Stimulated activated CD8-positive, alpha-beta memory T cell treated with anti-CD3 and anti-CD28 coated beads, Interleukin-4, amount 100 ng/mL, for 24 hours (primary cell): ENCODE measurements at places on chromosomes 7 and 10.

- DNase-seq, result no peak
Observed at GRCh38 chr10:8380833-8381496, 326.5 kb downstream of the GATA3 start.

- no peak for DNase-seq
Observed at GRCh38 chr10:110430340-110431273, 67.1 kb upstream of the DUSP5 start.

GRCh38 chr7:81768951-81769778 lies 682 bp downstream of the HGF start:
- no peak for DNase-seq

DNA sequence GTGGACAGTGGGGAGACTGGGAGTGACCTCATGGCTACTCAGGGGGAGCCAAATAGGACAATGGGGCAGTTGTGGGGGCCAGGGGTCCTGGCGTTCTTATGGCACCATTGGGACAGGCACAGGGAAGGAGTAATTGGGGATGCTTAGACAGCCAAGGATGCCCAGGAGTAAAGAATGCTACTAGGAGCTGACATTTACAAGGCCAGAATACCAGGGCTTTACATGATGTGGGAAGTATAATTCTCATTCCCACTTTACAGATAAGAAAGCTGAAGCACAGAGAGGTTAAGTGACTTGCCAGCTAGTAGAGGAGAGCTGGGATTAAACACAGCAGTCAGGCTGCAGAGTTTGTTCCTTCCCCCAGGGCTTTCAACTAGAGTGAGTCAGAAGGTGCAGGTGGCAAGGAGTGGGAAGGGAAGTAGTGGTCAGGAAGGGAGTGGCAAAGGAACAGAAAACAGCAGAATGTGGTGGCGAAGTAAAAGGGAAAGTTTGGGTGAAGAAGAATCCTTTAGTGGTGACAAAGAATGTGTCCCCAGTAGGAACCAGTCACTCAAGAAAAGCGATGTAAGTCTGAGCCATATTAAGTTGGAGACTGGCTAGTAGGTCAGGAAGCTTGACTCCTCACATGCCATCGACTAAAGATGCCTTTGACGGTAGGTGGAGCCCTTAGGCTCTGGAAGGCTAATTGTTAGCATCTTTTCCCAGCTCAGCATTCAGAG lies 32.8 kb downstream of the CPVL start:
- DNase-seq, result no peak

DNA sequence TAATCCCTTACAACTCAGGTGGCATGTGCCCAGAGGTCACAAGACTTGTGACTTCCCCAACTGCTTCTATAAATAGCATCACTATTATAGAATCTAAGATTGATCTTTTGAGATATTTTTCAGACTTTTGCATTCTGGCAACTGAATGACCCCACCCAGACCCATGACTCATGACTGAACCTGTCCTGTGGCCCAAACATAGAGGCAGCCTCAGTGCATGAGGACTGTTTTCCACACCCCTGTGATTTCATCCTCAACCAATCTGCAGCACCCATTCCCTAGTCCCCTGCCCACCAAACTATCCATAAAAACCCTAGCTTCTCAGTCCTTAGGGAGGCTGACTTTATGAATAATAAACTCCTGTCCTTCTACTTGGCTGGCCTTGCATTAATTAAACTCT lies 84.5 kb downstream of the MICU1 start:
- no peak for DNase-seq

- DNase-seq, result no peak
Observed at GRCh38 chr10:130882906-130883305, 428.6 kb downstream of the TCERG1L start.

DNA sequence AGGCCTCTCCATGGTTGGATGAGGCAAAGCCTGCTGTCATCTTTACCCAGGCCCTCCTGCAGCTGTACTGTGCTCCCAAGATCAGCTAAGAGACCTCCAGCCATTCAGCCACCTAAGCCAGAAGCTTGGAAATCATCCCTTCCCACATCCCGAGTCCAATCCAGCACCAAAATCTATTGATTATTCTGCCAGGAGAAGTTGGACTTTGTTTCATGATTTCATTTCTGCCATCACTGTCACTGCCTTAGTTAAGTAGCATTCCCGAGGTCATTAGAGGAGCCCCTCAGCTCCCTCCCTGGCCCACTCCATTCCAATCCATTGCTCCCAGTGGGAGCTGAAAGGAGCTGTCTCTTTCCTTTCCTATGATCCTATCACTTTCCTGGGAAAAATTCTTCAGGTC lies 14.1 kb downstream of the AKR1E2 start:
- no peak for DNase-seq

- no peak for DNase-seq
Observed at GRCh38 chr7:113812591-113813255, 106.1 kb downstream of the PPP1R3A start.

DNA sequence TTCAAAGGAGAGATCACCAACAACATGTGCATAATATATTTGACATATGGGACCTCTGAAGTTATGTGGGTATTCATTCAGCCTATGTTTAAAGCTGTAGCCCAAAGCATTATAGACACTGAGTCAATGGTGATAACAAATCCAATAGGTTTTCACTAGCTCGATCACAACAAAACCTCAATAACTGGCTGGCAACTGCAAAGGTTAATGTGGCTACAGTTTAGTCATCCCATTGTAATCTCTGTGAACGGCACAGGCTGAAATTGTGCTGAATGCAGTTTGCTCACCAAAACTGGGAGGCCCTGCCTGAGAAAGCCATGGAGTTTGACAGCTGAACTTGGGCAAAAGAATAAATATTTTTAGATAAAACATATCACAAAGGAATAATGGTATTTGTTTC lies 152.4 kb upstream of the ADO start:
- no peak for DNase-seq

DNA sequence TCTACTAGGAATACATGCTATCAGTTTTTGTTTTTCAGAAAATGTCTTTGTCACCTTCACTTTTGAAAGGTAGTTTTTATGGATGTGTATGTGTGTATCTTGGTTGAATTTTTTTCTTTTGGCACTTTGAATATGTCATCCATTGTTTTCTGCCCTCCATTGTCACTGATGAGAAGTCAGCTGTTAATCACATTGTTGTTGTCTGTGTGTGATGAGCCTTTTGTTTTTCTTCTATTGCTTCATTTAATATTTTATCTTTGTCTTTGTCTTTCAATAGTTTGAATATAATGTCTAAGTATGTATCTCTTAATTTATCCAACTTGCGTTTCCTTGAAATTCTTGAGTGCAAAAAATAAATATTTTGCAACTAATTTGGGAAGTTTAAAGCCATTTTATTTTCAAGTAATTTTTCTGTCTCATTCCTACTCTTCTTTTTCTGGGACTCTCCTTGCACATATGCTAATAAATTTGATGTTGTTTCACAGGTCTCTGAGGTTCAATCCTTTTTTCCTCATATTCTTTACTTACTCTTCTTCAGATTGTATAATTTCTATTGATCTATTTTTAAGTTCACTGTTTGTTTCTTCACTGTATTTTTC lies 546.9 kb upstream of the GHITM start:
- DNase-seq, result no peak

GRCh38 chr10:14959221-14960057 lies at the start of gene MEIG1:
Gene MEIG1, plus strand, starts transcription at chr10:14959388. Its CDS starts 7,081 bp downstream, at chr10:14966469.
- DNase-seq, result peak; percentile 90

DNA sequence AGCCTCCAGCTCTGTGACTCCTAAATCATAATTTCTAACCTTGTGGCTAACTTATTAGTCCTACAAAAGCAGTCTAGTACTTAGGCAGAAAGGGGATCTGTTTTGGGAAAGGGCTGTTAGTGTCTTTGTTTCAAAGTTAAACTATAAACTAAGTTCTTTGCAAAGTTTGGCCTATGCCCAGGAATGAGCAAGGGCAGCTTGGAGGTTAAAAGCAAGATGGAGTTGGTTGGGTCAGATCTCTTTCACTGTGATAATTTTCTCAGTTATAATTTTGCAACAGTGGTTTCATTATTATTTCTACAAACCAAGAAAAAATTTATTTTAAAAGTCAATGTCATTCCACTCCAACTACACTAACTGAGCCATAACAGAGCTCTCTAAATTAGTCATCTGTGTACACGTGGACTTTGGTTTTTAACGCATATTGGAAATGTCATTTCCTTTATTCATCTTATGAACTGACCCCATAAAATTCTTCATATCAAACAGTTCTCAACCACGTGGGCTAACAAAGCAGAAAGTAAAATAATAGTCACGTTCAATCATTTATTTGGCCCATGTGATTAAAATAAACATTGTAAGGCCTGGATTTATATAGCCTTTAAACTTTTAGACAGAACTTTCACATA lies 143.2 kb upstream of the C7orf33 start:
- DNase-seq, result no peak

DNA sequence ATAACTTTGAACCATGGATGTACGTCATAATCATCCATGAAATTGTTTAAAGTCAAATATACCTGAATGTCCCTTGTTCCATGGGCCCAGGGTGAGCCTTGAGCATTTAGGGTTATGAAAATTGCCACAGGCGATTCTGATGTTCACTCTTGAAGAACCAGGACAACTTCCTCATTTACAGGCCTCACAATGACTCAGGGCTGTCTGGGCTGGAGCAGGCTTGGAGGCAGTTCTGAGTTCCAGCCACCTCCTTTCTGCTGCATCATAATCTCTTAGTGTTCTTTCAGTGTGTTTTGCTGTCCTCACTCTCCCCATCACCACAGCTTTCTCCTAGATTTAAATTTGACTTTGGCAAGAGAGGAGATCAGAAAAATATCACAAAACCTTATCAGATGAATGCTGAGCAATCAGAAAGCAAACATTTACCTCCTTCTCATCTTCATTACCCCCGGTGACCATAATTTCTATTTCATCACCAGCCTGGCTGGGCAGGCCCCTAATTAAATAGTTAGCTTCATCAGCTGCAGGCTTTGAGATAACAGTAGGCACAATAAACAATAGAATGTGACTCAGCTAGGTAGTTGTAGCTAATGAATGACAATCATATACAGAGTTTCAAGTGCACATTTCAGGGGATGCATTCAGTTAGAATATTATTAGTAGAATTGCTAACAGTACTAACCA lies 571.0 kb downstream of the SH2D4B start:
- no peak for DNase-seq

DNA sequence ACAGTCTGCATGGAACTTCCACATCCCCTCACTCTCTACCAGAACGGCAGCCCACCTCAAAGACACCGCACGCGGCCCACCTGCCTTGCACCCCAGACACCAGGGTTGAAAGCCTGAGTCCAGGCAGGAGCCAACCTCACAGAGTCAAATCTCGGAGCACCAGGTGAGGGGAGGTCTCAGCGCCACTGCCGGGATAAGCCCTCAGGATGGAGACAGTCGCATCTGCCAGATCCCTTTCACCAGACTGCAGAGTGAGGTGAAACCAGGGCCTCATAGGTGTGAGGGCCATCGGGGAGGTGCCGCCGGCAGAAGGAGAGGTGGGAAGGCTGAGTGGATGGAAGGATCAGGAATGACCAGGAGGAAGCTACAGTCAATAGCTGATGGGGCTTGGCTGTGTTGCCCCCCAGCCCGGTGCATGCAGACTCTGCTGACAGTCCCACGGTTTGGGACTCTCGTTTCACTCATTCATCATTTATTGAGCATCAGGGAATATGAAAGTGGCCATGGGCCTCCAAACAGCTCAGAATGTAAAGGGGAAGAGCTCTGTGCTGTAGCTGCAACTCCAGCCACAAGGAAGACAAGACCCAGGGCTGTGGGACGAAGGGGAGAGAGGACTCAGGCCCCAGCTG lies 315.0 kb downstream of the PTPRN2 start:
- no peak for DNase-seq

GRCh38 chr7:137934941-137935883 lies 66.7 kb downstream of the CREB3L2 start:
- no peak for DNase-seq

DNA sequence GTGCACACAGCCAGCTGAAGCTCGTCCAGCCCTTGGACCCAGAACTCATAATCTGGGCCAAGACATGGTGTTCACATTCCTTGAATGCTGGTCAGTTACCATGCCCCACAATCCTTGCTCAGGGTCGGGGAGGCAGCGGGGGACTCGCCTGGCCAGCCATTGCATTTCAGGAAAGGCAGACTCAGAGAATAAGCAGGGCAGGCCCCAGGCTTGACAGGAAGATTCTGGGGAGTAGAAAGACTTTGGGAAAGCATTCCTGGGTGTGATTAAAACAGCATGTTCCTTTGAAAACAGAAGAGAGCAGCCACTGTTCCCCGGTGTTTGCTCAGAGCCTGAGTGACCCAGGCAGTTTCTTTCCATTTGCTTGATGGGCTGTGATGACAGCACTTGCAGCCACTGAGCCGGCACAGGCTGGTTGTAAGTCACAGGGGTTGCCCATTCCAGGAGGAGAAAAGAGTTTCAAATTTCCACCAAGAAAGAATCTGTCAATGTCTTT lies 473.7 kb downstream of the TYW1 start:
- no peak for DNase-seq

DNA sequence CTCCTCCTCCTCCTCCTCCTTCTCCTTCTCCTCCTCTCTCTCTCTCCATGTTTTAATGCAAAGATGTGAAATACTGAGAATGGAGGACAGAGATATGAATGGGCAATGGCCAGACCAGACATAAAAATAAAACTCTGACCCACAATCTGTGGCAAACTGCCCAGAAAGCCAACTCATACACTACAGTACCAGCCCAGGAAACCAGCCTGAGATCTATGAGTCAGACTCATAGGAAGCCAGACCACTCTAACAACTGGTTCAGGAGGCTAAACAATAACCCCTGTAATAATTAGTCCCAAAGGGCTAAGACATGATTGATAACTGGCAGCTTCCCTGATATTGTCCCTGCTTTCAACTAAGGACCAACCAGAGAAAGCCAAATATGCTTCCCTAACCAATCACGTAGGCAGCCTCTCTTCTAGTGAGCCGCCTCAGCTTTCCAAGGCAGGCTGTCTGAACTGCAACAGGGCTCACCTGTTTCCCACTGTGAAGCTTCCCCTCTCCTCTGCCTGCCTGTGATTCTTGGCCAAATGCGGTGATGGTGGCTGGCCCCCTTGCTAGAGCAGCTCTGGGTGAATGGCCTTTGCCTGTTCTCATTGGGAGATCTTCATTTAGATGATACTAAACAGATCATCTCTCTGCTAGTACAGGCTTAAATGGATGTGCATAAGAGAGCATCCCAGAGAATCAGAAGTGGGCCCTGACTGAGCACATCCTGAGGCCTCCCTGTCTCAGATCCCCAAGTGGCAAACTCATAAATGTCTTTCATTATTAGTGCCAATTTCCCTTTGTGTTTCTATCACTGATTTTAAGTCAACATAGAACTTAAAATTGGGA lies 817.6 kb downstream of the TNS3 start:
- DNase-seq, result no peak

- DNase-seq, result no peak
Observed at GRCh38 chr7:143279186-143280098, 5.3 kb upstream of the TMEM139 start.

DNA sequence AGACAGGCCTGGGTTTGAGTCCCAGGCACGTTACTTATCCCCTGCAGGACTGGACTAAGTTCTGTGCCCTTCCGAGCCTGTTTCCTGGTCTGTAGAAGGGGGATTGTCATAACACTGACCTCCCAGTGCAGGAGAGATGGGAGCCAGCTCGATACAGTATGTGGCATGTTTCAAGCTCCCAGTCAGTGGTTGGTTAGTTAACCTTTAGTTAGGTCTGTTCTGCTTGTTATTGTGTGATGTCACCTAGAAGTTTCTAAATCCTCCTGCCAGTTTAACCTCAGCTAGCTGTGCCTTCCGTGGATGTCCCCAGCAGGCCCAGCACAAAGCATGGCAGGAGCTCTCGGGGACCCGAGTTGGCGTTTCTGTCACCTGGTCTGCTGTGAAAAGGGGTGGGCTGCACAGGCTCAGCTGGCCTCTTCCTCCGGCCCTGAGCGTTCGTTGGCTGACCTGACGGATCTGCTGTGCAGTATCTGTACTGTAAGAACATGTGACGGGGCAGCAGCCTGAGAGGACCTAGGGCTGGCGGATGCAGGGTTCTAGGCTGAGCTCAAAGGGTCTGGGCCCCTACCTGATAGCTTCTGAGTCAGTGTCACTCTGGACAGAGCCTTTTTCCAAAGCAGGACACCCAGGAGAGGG lies 53.0 kb downstream of the SPOCK2 start:
- no peak for DNase-seq
